Neural crest cell (in vitro differentiated cells): ENCODE measurements at places on chromosomes 6 and 20. TPM values are rescaled to one million over a fixed set of nuclear protein-coding genes. Genes with fewer than 3 reads are reported as not detected.

DNA sequence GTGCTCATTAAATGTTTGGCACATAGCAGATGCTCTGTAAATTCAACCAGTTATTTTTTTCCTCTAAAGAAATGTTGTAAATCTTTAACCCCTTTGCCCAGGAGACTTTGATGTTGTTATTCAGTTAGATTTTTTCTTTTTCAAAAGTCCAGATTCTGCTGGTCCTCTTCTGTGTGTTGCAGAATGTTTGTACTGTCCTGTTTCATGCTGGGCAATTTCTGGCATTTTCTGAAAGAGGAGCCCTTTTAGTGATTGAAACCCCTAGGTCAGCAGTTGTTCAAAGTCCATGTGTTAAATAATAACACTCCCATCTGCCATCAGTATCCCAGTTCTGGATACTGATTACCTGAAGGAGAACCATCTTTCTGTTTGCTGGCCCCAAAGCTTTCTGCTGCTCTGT is 1.3 kb upstream of the SLC17A1 start:
- DNase-seq, result no peak

DNA sequence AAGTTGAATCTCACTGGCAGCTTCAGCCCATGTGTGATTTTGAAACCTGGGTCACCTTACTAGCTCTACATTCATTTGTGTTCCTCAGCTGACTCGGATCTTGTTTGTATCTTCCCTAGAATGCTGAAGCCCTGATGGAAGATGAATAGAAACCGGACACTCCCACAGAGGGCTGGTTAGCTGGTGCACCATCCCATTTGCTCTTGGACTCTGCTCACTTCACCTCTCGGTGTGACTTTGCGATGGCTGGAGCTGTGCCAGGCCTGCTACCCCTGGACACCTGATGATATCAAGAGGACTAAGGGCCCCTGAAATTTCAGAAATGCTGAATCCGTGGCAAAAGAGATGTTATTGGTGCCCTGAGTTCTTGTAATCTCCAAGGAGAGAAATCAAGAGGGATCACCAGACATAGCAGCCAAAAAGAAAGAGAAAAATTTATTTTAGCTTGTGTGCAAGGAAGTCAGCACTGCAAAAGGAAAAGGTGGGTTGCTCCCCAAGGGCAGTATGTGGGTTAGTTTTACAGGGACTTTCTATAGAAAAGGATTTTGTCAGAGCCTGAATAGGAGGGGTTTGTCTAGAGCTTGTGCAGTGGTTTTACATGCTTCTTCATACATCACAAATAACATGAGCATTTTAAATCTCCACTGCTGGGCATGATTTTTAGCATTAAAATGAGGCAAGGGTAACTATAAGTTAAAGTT is 426.3 kb upstream of the NOX3 start:
- DNase-seq, result no peak

DNA sequence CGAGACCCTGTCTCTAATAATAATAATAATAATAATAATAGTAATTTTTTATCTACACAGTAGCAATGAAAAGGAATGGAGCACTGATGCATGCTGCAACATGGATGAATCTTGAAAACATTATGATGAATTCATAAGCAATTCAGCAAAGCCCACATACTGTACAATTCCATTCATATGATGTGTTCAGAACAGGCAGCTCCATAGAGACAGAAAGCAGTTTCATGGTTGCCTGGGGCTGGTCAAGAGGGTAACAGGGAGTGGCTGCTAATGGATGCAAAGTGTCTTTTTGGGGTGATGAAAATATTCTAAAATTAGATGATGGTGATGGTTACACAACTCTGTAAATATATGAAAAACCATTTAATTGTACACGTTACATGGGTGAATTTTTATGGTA is 43.6 kb downstream of the SLC24A3 start:
- DNase-seq, result no peak

- no peak for DNase-seq
Measured at GRCh38 chr20:37096415-37097041, 731 bp upstream of the RBL1 start.

- no peak for DNase-seq
Measured at GRCh38 chr20:57743450-57744095, 33.8 kb upstream of the PMEPA1 start.

GRCh38 chr20:58402827-58403226 is 13.8 kb downstream of the VAPB start:
- no peak for DNase-seq

GRCh38 chr6:118325220-118325860 is 222.8 kb upstream of the PLN start:
- no peak for DNase-seq

- DNase-seq, result no peak
Measured at GRCh38 chr6:44016131-44016870, 111.0 kb downstream of the MRPL14 start.

DNA sequence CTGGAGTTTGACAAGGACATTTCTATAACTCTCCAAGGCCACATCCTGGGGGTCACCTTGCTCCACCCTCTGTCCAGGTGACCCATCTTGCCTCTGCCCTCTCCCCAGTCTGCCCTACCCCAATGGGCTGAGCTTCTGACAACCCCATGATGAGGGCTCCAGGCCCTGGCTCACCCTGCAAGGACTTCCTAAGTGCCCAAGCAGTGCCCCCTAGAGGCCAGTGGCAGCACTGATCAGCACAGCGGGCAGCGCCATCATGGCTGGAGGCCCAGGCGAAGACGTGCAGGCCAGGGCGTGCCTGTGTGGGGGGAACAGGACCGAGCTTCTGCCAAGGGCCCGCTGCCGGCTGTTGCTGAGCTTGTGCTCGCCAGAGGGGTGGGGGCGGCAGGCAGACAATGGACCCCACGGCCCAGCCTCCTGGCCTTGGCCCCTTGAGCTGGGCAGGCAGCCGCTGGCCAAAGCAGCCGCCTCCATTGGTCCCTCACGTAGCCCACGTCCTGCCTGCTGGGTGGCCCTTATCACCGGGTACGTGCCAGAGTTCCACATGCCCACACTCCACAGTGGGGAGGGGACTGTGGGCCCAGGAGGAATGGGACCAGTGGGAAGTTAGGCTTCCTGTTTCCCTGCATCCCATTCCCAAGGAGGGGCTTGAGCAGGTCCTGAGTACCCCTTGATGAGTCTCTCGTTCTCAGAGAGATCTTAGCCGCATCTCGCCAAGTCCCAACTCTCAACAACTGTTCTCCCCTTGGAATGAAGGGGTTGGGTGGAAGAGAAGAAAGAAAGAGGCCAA is 64.3 kb downstream of the MRPL14 start:
- no peak for DNase-seq

- DNase-seq, result no peak
Measured at GRCh38 chr20:8126841-8127378, 5.2 kb upstream of the PLCB1 start.

DNA sequence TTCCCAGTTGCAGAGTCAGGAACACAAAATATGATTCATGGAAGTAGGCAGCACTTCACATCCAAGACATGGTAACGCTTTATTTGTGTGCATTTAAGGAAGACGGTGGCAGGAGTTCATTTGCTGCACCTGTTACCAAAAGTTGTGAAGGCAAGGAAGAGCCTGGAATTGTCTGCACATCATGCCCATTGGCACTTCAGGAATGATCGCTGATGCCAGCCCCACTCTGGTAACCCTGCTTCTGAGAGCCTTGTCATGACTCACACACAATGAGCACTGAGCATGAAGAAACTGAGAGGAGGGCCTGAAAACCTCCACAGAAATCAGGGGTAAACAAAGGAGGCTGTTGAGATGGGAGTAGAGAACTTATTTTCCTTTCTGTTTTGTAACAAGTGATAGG is 181.1 kb downstream of the RPS12 start:
- no peak for DNase-seq

DNA sequence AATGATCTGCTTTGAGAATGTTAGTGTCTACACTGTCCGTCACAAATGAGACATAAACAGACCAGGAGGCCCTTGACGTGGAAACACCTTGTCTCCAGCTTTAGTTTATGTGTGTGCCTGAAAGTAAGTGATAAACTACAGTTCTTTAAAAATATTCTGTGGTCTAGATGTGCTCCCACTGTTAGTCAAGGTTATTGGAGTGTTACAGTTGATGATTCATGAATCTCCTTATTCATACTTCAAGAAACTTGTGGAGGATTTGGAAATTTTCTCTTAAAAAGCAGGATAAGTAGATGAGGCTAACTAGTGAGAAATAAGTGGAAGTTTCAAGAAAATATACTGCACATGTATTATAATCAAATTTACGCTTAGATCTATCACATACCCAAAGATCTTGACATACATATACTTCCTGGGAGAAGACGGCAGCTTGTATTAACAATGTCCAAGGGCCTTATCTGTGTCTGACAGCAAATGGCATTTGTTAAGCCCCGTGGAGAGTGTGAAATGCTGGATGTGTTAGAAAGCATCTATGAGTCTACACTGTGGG is 90.5 kb upstream of the MBOAT1 start:
- DNase-seq, result no peak

DNA sequence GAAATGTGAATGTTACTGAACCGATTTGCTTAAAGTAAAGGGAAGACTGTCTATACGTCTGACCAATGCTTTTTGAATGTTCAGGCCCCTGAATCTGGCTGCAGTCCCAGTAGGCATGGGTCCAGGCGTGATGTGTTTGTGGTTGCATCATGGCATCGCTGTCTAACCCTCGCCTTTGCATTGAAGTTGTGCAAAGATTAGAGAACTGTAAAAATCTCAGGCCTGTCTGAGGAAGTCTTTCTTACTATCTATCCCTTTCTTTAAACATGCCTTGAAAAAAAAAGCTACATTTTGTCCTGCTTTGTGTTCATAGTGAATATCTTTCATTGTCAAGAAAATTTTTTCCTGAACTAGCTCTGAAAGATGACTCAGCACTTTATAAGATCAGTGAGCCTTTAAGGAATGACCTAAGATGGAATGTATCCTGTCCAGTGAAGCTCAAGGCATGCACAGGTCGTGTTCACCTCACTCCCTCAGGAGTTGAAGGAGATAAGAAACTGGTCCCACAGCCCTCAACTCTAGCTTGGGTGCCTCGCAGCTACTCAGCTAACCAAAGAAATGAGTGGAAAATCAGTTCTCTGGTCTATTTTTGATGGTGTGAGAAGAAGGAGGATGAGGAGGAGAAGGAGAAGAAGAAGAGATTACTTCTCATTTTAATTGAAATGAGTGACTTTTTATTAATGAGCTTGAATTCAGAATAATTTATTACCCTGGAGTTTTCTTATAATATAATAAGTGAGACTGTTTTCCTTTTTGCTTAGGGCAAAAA is 48.6 kb downstream of the TPD52L1 start:
- no peak for DNase-seq

DNA sequence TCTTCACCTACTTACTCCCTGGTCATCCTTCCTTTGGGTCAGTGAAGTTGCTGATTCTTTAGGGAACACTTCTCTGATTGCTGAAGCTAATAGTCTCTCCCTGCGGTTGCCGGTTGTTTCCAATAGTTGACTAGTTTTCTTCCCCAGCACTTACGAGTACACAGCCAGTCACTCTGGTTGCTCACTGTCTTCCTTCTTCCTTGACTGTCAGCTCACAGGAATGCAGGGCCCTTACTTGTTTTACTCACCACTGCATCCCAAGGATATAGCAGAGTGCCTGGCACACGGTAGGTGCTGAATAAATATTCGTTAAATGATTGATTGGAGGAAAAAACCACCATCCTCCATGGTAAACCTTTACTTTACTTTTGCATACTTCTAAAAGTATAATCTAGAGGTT is 345.0 kb downstream of the QKI start:
- no peak for DNase-seq

Gene PRR18
- 0.16 and 0.35 TPM in 2 replicates for total RNA-seq

Gene LGSN
- total RNA-seq, result not detected in 2 replicates

Gene TP53TG5
- not detected in 2 replicates for total RNA-seq

Gene OR12D3
- not detected in 2 replicates for total RNA-seq

Gene PRL
- total RNA-seq, result not detected in 2 replicates

Gene ZFP57
- not detected in 2 replicates for total RNA-seq

Gene SLC22A3
- 0.12 TPM in 1 of 2 replicates, not detected in the other for total RNA-seq

Gene MDFI
- 64.2 and 65.8 TPM in 2 replicates for total RNA-seq

Gene SEMG1
- not detected in 2 replicates for total RNA-seq
